Glutamatergic neuron (in vitro differentiated cells): ENCODE measurements at places on chromosomes 6 and 20. TPM values are rescaled to one million over a fixed set of nuclear protein-coding genes. Genes with fewer than 3 reads are reported as not detected.
A peak's percentile ranks its signal among the peaks of the same experiment; 100 is the strongest.

DNA sequence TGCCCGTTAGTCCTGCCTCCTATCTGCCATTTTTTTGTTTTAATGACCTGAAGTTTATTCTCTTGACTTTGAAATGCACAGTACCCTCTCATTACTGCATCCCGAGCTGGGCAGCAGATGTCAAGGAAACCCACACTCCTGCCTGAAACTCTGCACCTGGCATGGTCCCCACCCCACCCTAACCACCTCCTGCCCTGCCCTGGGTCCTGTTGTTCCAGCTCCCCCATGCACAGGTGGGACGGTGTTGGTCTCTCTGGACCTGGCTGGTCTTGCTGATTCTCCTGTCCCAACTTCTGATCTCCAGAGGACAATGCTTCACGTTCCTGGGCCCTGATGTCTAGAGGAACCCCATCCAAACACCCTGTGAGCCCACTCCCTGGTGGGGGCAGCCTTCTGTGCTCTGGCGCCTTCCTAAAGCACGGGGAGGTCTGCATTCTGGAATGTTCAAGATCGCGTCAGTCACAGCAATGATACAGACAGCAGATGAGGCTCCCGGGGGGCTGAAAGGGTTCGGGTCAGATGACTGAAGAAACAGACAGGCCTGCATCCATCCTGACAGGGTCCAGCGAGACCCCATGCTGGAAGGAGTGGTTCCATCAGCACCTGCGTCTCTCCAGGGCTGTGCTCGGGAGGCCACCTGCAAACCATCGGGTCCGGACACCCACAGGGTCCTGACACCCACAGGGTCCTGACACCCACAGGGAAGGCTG lies 73.6 kb downstream of the ERMARD start:
- DNase-seq = no peak

PPP1R16B gene
- total RNA-seq = 5.3 TPM

DNA sequence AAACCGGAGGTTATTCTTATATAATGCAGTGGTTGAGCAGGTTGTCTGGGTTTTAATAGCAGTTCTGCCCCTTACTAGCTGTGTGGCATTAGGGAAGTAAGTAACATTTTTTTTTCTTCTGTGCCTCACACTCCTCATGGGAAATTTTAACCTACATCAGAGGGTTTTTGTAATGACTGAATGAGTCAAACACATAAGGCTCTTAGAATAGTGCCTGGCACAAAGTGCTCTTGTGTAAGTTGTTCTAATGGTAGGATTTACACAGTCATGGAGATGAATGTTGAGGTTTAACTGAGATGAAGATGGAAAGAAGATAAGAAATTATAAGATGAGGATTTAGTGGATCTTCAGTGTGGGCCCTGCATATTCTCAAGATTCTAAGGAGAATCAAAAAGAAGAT lies 68.4 kb upstream of the PHIP start:
- DNase-seq = no peak

TRIM15 gene
- not detected for total RNA-seq

DNA sequence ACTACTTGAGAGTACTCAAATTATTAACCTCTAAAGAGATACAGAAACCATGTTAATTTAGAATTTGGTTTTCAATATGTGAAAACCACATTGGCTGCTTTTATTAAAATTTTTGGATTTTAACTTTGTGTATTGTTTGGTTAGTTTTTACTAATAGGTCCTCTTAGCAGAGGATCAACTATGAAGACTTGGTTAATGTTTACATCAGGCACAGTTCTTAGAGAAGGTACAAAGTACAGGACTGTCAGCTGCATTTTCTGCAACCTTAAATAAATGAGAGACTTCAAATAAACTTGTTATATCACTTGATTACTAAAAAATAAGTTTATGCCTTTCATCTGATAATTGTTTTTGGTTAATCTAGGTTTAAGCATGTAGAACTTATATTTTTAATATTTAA lies 89.1 kb downstream of the PHF3 start:
- DNase-seq = no peak

MUC21 gene
- total RNA-seq = not detected

CCDC167 gene
- 58.4 TPM for total RNA-seq

SEMG1 gene
- total RNA-seq = not detected

DNA sequence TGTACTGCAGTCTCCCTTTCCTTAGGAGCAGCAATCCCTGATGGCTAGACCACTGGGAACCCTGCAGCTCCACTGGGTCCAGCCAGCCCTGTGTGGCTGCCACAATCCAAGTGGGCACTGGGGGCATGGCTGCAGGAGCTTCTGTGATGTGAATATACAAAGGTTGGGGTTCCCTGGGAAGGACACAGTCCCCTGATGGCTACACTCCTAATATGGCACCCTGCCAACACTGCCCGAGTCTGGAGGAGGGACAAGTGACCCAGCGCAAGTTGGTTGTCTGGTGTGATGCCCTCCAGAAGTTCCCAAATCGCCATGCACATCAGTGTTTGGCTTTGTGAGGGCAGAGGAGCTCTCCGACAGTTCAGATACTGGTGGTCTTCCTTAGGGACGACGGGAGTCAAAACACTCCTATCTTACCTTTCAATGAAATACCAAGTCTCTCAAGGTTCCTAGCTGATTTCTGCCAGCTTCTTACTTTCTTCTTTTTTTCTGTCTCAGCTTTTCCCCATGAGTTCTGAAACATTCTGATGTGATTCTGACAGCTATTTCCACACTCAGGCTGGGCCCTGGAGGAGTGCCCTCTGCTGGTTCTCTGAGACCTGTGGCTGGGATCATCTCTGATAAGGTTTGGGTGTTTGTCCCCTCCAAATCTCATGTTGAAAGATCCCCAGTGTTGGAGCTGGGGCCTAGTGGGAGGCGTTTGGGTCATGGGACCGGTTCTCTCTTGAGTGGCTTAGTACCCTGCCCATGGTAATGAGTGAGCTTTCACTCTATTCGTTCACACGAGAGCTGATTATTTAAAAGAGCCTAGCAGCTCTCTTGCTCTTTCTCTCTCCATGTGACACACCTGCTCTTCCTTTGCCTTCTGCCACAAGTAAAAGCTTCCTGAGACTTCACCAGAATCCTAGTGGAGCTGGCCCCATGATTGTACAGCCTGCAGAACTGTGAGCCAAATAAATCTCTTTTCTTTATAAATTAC lies 15.5 kb upstream of the ZFP57 start:
- DNase-seq = peak; percentile 29

GRCh38 chr6:95614094-95614493 lies 36.8 kb downstream of the MANEA start:
- DNase-seq = no peak

DNA sequence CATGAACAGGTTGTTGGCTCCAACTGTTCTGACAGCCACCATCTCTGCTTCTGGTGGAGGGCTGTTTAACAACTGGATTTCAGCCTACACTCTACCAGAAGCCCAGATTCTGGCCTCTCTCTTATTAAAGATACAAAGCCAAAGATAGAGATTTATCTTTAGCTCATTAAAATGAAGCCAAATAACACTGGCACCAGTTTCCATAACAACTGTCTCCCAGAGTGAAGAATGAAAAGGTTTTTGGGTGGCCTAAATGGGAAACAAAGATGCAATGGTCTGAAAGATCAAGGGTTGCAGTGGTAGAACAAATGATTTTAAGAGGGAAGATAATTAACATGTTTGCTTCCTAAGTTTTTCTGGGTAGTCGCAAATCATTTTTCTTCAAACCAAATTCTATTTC lies 3.2 kb upstream of the SMPDL3A start:
- no peak for DNase-seq

IL17F gene
- total RNA-seq = not detected

PRDM1 gene
- total RNA-seq = not detected

GRCh38 chr20:24698189-24698588 lies 228.8 kb downstream of the SYNDIG1 start:
- DNase-seq = no peak

DNA sequence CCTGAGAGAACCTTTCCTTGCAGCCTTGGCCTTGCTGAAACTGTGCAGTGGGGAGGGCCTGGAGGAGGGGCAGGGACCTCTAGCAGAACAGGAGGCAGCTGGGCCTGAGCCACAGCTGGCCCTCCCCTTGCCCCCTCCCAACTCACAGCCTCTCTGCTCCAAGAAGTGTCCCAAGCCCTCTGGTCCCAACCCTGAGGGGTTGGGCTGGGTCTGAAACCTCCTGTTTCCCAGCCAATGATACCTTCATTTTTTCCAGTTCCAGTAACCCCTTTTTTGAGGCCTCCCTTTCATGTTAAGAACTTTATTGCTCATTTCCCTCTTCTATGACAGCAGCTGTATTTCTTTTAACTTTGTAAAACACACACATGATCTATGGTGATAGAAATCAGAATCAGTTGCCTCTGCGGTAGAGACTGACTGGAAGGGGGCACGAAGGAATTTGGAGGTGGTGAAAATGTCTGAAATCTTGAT lies 17.9 kb upstream of the ARMC12 start:
- no peak for DNase-seq

DNA sequence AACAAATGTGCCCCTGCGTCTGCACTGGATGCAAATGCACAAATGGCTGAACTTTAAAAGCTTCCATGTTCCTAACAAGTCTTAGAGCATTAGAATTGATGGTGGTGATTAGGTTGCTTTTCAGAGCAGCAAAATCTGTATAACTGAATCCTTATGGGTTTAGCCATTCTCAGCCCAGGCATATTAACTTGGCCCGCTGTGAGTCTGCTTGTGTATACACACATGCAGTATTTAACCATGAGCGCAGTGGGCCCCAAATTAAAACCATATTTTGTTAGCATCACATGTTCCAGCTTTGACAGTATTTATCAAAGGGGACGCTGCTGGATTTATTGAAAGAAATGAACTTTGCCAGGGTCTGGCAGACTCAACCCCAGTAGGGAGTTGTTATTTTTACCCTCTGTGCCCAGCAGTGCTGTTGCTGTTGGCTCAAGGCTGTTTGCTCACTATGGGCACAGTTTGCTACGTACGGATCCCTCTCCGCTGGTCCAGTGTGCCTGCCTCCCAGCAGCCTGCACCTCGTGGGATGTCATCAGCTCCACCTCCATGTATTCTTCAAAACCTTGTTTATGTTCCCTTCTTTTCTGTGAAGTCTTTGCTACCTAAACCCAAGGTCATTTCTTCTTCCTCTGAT lies 144.7 kb downstream of the QRSL1 start:
- no peak for DNase-seq

DNA sequence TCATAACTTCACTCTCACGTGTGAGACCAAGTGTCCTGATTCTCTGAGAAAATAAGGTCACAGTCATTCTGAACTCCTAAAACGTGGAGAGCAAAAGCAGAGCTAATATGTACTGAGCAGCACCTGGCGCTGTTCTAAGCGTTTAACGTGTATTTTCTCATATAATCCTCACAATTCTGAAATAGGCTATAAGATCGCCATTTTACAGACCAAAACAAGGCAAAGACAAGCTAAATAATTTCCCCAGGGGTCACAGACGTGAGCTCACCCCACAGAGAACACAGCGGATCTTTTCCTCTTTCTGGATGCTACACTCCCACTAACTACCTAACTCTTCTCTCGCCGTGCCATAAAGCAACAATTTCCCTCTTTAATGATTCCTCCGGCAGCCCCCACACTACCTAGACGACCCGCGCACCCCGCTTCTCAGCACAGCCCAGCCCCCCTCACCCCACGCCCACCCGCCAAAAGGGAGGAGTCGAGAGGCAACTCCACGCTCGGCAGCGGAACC lies 636 bp downstream of the SUPT3H start:
- no peak for DNase-seq

- no peak for DNase-seq
Measured at GRCh38 chr6:154872542-154873114, 122.5 kb upstream of the TIAM2 start.

DNA sequence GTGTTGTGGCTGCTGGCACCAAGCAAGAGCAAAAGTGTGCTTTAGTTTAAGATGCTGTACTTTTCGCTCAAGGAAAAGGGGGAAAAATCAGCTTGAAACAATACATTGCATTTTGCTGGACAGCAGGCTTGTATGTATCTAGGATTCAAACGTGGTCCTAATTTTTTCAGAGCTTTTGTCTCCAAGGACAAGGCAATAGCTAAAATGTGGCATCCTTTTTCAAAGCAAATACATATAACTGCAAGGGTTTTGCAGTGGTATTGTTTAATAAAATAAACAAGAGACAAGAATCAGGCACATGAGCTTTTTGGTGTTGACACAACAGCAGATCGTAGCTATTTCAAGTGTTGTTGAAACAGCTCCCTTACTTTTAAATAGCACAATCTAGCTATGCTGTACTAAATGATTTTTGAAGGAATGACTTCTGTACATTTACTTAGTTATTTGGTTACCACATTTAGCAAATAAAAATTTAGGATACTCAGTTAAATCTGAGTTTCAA lies 137.0 kb upstream of the HEY2 start:
- no peak for DNase-seq

- peak; percentile 38 for DNase-seq
Measured at GRCh38 chr6:41505122-41506049, 40.8 kb upstream of the FOXP4 start.

PACRG gene
- total RNA-seq = not detected

- DNase-seq = no peak
Measured at GRCh38 chr20:38179846-38180245, 14.8 kb upstream of the TGM2 start.

LY6G6C gene
- 1.8 TPM for total RNA-seq

DNA sequence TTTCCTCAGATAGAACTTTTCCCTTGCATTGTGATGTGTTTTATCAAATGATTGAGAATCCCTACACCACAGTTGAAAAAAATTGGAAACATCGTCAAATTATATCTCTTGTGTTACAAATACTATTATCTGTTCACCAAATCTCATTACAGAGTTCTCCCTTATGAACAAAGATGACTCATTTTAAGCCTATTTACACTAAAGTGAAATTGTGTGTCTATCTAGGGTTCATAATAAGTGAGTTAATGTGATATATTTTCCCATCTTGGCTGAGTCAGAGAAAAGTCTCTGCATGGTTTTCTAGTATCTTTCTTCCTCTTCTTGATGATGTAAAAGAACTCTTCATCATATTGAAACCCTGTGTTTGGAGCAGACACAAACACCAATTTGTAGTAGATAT lies 1263.3 kb upstream of the EYS start:
- no peak for DNase-seq

TNNC2 gene
- total RNA-seq = 0.64 TPM

CRISP3 gene
- not detected for total RNA-seq

NEU1 gene
- total RNA-seq = 40.2 TPM

RCAN2 gene
- 21.6 TPM for total RNA-seq

DNA sequence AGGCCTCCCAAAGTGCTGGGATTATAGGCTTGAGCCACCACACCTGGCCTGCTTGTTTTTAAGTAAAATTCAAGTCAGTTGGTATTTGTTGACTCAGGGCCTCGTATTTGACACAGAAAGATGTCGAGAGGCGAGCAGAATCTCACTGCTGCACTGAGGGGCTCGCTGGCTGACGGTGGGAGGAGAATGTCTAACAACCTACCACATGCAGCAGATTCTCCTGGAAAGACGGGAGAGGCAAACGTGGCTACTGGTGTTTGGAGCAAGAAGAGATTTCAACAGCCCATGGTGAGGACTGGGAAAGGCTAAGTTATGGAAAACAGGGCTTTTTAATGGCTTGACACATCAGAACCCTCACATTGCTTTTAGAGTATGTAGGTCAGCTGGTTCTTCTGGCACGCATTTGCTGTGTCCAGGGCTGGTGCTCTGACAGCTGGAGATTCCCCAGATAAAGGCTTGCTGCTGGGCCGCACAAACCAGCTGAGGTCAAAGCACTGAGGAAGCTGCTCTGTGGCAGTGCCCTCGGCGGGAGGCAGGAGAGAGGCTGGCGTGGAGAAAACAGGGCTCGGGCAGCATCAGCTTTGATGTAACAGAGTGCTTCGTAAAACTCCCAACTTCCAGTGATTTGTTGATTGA lies 84.2 kb upstream of the FRMD1 start:
- DNase-seq = no peak

- no peak for DNase-seq
Measured at GRCh38 chr6:163345931-163346330, 68.6 kb upstream of the QKI start.
